ENCODE measurements at places on chromosomes 2 and 18.
A peak's percentile ranks its signal among the peaks of the same experiment; 100 is the strongest.

- no peak for DNase-seq
Observed at GRCh38 chr18:10022365-10022764, 108.5 kb downstream of the VAPA start.

DNA sequence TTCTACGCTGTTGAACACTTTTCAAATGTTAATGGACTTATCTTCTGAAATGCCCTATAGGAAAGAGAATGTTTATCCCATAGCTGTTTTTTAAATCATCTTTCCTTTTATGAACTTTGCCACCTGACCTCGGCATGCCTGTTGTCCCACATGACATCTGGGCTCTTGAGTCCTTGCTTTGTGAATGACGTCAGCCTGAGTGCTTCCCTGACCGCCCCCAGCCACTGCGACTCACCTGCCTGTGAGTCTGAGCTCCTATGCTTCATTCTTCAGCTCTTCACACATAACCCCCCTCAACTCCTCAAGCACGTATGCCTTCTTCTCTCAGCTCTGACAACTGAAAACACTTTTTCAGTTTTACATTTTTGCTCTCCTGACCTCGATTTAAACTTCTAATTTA is 166.8 kb downstream of the DCDC2C start:
- DNase-seq: no peak

DNA sequence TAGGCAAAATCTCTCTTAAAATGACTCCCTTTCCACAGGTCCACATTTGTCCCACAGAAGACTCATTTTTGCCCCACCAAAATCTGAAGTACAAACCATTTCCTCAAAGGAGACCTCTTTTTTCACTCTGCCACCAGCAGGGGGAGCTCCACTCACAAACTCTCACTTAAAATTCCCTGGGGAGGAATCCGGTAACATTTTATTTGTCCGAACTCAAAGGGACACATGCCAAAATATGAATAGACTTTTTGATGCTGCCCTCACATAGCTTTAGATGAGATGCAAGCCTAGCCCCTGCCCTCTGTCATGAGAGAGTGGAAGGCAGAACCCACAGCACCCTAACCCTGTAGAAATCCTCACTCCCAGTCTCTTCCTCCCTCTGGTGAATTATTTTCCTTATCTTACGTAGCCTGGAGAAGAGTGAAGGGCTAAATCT is 57.1 kb downstream of the RMDN2 start:
- DNase-seq: peak; percentile 43

DNA sequence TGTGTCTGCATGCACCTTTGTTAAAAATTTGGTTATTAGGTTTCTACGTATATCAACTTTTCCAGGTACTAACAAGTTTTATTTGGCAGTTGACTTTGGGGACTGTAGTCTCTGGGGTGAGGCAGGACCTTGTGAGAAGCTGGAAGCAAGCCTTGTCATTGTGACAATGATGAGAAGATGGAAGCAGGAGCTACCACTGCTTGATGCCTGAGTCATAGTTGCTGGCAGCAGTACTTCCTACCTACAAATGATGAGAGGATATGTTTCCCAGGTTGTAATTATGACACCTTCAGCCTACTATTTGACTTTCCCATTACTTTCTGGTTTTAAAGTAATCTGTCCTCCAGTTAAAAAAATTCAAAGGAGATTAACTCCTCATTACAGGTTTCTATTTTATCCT is 516.3 kb downstream of the NRXN1 start:
- no peak for DNase-seq

DNA sequence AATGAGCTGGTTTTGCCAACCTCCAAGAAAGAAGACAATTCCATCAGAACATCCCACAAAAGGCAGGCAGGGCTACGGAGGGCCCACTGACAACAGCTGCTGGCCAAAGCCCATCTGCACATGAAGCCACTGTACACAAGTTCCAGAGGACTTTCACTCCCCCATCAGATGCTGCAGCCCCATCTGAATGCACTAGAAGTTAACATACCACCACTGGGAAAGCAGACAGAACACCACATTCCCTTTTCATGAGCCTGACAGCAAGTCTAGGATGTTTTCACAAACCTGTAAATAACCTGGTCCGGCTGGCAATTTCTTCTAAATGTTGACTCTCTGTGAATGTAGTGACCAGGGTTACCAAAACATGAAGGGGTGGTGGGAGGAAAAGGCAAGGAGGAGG is 41.5 kb downstream of the CCBE1 start:
- DNase-seq: no peak

DNA sequence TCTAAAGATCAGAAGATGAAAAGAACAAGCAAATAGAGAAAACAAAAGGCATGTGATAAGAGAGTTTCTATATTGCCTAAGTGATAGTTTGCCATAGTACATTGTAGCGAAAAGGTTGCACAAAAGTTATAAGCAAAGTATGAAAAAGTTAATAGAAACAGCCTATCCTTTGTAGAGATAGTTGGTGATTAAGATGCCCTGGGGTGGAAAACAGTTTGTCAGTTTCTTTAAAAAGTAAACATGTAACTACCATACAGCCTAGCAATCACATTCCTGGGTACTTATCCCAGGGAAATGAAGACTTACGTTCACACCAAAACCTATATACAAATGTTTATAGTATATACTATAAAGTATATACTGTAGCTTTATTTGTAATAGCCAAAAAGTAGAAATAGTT is 16.9 kb upstream of the DAPL1 start:
- DNase-seq: no peak

DNA sequence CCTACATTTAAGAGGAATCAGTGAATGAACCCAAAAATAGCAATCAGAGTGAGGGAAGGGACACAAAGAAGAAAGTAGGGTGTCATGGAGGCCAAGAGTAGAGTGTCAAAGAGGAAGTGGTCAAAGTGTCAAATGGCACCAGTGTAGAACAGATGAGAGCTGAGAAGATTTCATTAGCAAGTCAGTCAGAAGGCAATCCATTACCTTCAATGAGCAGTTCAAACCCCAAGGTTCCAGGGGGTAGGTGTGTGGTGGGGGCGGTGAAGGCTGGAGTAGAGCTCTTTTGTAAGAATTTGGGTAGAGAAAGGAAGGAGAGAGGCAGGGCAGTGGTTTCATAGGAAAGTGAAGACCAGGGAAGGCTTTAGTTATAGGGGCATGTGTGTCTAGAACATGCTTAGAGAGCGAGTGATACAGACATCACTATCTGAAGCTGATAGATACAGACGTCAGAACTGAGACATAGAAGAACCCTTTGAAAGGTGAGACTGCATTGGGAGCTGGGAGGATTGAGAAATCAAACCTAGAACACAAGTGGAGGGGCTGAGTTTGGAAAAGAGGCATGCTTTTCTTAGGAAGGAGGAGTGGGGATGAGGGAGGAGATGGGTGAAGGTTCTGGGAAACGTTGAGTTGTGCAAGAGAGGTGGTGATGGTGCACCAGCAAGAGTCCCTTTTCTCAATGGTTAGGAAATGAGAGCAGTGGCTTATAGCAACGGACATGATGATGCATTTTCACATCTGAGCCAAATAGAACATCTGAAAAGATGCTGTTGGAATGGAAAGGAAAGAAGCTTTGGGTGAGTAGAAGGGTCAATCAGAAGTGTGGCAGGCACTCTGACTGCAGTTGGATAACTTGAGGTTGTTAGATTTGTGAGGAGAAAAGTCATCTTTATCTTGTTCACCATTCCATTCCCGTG is 48.9 kb upstream of the IL1RL1 start:
- no peak for DNase-seq

DNA sequence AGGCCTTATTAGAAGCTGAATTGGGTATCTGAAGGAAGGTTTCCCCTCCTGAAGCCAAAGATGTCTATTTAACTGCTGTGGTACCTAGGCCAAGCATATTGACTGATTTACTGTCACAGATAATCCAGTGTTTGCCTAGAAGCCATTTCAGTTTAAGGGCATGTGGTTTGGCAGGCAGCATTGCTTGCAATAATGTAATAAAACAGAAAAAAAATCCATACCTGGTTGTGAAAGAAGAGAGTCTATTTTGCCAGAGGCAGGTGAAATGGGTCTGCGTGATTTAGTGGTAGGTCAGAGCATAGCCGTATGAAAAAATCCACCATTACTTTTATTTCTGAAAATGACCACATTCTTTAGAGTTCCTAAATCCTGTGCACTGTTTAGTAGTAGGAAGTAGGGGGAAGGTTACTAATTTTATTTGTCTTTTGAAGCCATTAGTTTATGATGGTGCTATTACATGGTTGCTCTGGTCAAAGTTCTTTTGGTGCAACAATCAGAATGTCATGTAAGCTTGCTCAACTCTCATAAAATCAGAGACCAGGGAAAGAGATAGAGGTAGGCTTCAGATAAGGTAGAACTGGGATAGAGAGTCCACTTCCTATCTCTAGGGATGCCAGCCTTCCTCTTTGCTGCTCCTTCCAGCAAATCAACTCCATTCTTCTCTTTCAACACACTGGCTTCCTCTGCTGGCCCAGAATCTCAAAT is 343.4 kb downstream of the GPD2 start:
- no peak for DNase-seq

DNA sequence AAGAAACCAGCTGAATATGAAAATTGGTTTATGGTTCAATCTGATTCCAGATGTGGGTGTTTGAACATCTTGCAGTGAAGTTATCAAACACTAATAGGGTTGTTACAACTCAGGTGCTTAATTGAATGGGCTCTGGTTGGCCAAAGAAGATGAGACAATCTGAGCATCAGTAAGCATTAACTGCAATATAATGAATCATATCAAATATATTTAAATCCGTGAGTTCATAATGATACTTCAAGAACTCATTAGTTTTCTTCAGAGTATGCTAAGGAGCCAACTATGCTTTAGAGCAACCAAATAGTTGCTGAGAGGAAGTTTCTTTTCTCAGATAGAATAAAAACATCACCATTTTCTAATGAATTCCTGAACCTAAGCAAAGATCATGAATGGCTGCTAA is 79.2 kb downstream of the NCOA1 start:
- DNase-seq: no peak

GRCh38 chr2:43605851-43606250 is 10.0 kb upstream of the THADA start:
- DNase-seq: no peak

Data from activated T-cell treated with anti-CD3 and anti-CD28 coated beads for 24 hours (primary cell).